ENCODE measurements at places on chromosomes 1 and 21.
A peak's percentile ranks its signal among the peaks of the same experiment; 100 is the strongest.

GRCh38 chr1:247408100-247408499, 7.9 kb upstream of the NLRP3 start:
- DNase-seq: no peak

GRCh38 chr1:109152196-109152595, 38.3 kb downstream of the ELAPOR1 start:
- no peak for DNase-seq

- no peak for DNase-seq
These were observed 4.8 kb upstream of the SELENON start for GRCh38 chr1:25795211-25795610.

DNA sequence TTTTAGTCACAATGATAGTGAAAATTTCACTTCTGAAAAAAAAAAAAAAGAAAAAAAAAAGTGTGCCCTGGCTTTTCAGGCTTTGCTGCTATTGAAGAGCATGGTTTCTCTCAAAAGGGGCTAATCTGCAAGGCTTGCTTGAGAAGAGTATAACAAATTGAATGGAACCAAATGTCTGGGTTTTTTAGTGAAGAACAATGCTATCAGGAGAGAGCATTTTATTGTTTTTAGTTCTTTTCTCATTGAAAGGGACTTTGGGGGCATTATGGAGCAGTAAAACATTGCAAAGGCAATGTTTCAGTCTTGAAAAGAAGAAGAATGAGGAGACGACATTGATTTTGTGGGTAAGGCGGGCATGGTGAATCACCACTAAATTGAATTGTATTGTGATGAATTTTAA, 28.2 kb downstream of the VCAM1 start:
- DNase-seq: no peak

DNA sequence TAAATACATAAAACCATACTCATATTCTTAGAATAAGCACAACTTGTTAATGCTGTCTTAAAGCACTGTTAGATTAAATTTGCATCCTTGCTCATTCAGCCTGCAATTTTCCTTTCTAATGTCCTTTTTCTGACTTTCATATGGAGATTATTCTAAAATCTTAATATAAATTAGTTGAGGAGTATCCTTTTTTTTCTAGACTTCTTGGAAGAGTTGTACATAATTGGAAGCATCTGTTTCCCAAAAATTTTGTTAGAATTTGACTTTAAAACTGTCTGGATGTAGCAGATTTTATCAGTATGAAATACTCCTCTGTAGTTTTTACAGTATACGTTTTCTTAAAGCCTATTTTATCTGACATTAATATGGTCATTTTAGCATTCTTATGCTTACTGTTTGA, 9.7 kb downstream of the KIFAP3 start:
- no peak for DNase-seq

- no peak for DNase-seq
These were observed 911.9 kb downstream of the TTLL7 start for GRCh38 chr1:83086986-83087512.

DNA sequence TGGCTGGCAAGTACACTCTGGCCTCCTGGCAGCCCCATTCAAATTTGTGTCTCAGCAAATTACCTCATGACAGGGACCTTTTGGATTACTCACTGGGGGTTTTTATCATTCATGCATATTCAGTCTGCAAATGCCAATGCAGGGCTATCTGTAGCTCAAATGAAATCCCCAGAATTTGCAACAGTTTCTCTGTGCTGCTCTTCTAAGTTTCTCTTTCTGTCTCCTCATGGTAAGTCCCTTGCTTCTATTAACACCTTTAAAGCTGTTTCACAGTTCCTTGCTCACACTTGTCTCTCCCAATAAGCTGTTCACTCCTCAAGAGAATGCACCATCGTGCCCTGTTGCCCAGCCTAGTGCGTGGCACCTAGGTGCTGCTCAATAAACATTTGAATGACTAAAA, 3.3 kb upstream of the FAM78B start:
- no peak for DNase-seq

GRCh38 chr1:172917972-172918371, 132.8 kb downstream of the TNFSF18 start:
- no peak for DNase-seq

GRCh38 chr21:37164742-37165141, 91.7 kb downstream of the TTC3 start:
- DNase-seq: no peak

DNA sequence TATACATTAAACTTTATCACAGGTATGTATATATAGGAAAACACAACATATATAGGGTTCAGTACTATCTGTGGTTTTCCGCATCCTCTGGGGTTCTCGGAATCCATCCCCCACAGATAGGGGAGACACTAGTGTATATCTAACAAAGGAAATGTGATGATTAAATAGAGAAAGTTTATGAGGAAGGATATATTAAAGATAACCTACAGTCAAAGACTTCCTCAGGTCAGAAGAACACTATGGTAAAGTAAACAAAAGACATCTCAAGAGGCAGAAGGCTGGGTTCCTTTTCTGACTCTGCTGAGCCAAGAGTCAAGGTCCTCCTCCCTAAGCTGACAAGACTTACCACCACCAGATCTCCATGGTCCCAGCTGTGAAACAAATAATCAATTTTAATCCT, 12.1 kb downstream of the USP24 start:
- no peak for DNase-seq

GRCh38 chr1:116432655-116433265, 59.7 kb downstream of the ATP1A1 start:
- DNase-seq: no peak

DNA sequence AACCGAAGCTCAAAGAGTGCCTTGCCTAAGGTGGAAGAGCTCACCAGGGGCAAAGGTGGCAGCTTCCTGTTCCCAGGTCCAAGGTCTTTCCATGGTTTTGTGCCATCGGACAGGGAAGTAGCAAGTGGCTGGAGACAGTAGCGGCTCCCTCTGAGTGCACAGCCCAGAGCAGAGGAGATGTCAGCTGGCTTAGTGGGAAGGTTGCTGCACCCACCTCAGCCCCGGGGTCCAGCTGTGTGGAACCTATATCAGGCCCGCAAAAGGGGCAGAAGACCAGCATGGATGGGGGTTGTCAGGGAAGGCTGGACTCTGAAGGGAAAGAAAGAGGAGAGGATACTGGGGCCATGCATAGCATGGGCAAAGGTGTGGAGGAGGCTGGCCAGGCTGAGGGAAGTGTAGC, 6.8 kb downstream of the IKBKE start:
- no peak for DNase-seq

DNA sequence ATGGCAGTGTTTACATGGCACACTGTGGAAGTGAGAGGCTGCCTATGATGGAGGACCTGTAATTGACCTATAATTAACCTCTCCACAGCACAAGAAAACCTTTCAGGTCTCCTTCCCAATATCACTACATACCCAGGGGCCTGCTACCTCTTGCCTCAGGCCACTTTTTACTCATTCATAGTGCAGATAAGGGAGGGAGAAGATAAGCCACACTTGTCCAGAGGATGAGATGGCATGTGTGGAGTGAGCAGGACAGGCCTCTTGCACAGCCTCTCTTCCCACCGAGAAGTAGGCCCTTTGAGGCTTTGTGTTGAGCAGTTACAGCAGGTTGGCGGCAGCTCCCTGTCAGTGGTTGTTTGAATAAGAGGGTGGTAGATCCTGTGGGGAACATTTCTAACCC, 31.1 kb upstream of the IKBKE start:
- DNase-seq: no peak

GRCh38 chr1:9243066-9243739, 8.6 kb downstream of the H6PD start:
- no peak for DNase-seq

GRCh38 chr1:156021093-156021428, 310 bp upstream of the SSR2 start:
- DNase-seq: no peak

GRCh38 chr1:47772281-47772680, 224.9 kb downstream of the TRABD2B start:
- DNase-seq: no peak

DNA sequence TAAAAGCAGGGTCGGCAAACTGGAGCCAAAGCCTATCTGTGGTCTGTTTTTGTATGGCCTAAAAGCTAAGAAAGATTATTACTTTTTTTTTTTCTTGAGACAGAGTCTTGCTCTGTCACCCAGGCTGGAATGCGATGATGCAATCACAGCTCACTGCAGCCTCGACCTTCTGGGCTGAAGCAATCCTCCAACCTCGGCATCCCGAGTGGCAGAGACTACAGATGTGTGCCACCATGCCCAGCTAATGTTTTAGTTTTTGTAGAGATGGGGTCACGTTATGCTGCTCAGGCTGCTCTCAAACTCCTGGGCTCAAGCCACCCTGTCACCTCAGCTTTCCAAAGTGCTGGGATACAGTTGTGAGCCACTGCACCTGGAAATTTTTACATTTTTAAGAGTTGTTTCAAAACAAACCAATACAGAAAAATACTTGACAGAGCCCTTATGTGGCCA, 6.5 kb upstream of the GLRX2 start:
- no peak for DNase-seq

- DNase-seq: no peak
These were observed 47.9 kb upstream of the NBL1 start for GRCh38 chr1:19596065-19596713.

- no peak for DNase-seq
These were observed 403.6 kb downstream of the PTPRU start for GRCh38 chr1:29639741-29640427.

GRCh38 chr1:17156108-17156507, 36.9 kb upstream of the PADI2 start:
- no peak for DNase-seq

GRCh38 chr1:87666681-87667080, 338.0 kb downstream of the LMO4 start:
- DNase-seq: no peak

GRCh38 chr1:48030696-48031365, 33.6 kb upstream of the TRABD2B start:
- DNase-seq: no peak

- DNase-seq: no peak
These were observed 15.1 kb upstream of the ECE1 start for GRCh38 chr1:21305155-21305899.

DNA sequence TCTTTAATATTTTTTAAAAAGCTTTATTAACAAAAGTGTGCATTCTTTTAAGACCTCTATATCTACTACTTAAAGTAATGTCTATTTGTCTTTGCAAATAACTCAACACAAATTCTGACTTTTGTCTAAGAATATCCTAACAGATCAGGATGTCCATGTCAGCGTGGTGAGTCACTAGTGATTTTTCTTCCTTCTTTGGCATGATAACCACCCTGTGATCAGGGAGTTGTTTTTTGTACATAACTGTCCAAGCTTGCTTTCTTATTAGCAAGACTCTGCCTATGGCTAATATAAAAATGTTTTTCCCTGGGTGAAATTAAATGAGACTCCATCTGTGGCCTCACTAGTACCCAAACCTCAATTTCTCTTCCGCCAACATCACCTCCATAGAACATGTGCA, 688.9 kb upstream of the ADGRL2 start:
- DNase-seq: no peak

DNA sequence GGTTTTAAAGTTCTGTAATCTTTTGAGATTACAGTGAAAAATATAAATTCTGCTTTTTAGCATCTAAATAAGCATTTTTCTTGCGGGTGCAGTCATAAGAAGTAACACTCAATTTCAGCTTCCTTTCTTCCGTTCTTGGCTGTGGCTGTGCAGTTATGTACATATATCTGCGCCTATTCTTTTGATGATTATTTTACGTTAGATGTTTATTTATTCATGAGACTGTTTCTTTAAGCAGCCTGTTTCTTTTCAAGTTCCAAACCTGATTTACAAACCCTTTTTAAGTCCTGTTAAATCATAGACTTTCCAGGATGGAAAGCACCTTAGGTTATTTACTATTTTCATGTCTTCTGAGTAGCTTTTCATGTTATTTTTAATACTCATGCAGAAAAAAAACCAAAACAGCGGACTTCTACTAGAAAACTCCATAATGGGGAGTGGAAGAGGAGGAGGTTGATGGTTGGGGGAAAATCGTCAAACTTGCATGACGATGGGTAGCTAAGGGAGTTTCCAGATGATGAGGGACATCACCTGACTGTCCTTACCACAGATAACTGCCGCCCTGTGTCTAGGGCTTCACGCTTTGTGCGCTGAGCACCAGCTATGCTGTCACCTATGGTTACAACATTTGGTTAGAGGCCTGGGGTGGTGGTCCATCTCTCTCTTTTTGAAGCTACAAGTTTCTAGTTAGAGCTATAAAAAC, 2.6 kb downstream of the PRDM2 start:
- peak; percentile 60 for DNase-seq

GRCh38 chr1:86868477-86868876, 45.4 kb downstream of the SELENOF start:
- no peak for DNase-seq

- no peak for DNase-seq
These were observed 9.9 kb upstream of the NCF2 start for GRCh38 chr1:183600136-183600535.

DNA sequence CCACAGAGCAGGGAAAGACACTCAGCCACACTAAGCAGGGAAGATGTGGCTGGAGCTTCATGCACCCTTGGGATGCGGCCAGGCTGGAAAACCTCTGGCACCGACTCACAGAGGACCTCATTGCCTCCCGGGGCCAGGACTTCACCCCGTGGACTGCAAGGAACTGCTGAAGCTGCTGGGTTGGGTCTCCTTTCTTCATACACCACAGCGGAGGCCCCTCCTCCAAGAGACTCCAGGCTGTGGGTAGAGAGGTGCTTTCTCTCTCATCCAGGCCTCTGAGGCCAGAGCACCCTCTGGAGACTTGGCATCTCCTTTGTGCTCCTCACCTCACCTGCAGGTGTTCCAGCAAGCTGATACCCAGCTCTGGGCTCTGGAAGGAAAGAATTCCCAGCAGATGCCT, 76.0 kb upstream of the EDN2 start:
- no peak for DNase-seq

- DNase-seq: no peak
These were observed 3.3 kb downstream of the WNT3A start for GRCh38 chr1:228009828-228010775.

GRCh38 chr1:19462781-19463503, 22.4 kb downstream of the CAPZB start:
- peak; percentile 52 for DNase-seq

GRCh38 chr1:17066361-17067068, 12.7 kb upstream of the SDHB start:
- DNase-seq: no peak

DNA sequence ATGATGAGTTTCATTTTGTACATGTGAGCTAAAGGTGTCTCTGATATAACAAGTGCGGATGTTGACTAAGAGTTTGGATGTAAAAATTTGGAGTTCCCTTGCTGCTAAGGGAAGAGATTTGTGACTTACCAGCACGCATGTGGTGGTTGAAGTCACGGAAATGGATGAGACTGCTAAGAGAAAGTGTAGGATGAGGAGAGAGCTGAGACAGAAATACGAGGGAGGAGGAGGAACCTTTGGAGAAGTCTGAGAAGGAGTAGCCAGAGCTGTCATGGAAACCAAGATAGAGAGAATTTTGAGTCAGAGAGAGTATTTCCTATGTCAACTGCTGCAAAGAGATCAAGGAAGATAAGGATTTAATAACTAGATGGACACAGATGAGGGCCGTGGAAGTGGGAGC, 106.5 kb upstream of the COL24A1 start:
- DNase-seq: no peak
